ENCODE measurements at places on chromosomes 7 and 10.

DNA sequence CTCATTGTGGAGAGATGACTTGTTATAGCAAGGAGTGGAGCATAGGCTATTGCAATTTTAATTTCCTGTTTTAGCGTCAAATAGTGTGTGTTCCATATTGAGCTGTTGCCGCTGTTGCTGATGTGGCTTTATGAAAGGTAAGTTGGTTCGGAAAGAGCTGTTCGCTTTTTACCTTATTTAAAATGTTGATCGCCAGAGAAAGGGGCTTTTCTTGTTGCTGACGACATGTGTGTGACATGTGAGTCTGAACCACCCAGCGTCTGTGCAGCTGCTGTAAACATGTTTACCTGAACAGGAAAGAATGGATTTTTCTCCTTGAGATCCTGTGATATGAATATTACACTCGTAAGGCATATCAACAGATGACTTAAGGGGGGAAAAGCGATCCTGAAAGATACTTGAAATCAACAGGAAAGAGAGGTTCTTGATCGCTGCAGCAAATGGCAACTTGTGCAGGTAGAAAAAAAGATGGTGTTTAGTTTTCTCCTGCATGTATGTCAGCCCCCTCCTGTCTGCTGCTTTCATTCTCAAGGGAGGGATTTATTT lies 2.5 kb downstream of the ZEB1 start:
- DNase-seq: peak; percentile 22

DNA sequence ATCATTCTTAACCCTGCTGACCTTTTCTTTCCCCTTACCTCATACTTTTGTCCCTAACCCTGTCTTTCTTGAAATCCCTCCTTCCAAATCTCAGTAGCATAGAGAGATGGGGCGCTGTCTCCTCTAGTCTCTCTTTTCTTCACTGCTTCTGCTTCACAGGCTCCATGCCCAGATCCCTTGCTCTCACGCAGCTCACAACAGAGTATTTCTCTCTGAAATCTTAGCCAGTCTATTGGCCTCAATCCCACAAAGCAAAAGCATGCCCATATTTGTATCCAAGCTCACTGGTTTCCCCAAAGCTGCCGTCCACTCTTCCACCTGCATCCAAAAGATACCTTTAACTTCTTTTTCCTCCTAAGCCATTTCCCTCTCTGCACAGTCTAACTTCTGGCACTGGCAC lies 526.8 kb downstream of the PLXDC2 start:
- no peak for DNase-seq

- no peak for DNase-seq
Measured at GRCh38 chr10:61175316-61175715, 231.3 kb upstream of the RHOBTB1 start.

DNA sequence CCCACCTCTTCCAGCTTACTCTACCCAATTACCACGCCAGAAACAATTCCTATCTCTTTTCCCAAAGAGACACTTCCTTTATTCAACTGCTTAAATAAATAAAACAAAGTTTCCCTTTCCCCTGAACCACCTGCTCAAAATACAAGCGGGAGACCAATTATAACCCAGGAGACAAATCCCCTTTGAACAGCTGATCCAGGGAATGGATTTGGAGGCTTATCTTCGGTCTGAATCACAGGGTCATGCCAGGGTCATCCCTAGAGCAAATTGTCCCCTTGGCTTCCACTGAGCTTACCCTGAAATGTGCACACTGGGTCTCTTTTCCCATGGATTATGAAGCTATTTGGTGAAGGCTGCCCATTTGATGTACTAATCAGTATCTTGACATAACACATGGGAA lies 99.9 kb upstream of the JAZF1 start:
- DNase-seq: no peak

DNA sequence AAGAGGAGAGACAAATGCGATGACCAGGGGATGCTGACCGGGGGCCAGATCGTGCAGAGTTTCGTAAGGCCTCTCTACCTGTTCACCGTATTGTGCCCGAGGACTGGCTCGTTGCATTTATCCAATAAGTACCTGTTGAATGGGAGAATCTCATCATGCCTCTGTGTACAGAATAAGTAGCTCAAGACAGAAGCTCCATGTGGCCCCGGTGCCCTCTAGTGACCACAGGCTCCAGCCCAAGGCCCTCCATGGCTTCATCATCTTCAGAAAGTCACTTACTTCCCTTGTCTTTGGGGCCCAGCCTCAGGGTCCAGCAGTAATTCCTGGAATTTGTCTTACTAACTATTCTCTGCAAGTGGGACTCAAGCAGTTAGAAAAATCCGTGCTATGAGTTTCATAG lies 151.0 kb downstream of the CHN2 start:
- peak; percentile 25 for DNase-seq
